Amygdala (tissue), 56 donors: ENCODE measurements at places on chromosomes 1 and 21.

GRCh38 chr21:45595574-45596295, 47.8 kb upstream of the PCBP3 start:
- no peak for DNase-seq

- no peak for DNase-seq
These were observed 295.1 kb downstream of the SIPA1L2 start for GRCh38 chr1:232334811-232335210.

GRCh38 chr1:85577419-85578320, 2.9 kb upstream of the CCN1 start:
- no peak for DNase-seq

- peak; percentile 21 for DNase-seq
These were observed 9.9 kb downstream of the GPR3 start for GRCh38 chr1:27402349-27402754.

DNA sequence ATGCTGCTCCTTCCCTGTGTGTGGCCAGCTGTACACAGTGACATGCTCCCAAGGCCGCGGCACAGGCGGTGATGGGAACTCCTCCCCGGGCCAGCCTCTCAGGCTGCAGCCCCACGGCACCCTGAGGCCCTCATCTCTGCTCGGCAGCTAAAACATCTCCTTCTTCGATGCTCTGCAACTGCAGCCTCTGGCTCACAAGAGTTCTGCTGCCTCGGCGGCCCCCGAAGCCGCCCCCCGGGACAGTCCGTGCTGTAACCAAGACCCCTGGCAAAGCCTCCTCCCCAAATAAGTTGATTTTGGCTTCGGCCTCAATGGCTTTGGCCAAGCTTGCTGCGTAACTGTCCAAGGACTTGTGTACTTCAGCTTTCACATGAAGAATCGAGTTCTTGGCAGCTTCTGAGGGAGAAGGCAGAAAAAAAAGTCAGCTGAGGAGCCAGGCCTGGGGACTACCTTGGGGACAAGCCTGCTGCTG, 51.3 kb downstream of the GPR161 start:
- DNase-seq: peak; percentile 56
